ENCODE measurements at places on chromosomes 16 and 17.

- DNase-seq: no peak
Observed at GRCh38 chr16:86626966-86627365, 48.6 kb downstream of the FOXL1 start.

- DNase-seq: no peak
Observed at GRCh38 chr16:66367968-66368891, 1.7 kb downstream of the CDH5 start.

GRCh38 chr17:50277357-50277754 is 3.1 kb downstream of the TMEM92 start:
- no peak for DNase-seq

GRCh38 chr17:79393358-79394052 is 217.3 kb downstream of the RBFOX3 start:
- DNase-seq: peak; percentile 32

- DNase-seq: no peak
Observed at GRCh38 chr16:30485818-30486436, 13.4 kb downstream of the ITGAL start.

- DNase-seq: no peak
Observed at GRCh38 chr17:50501054-50501453, 7.2 kb upstream of the MYCBPAP start.

DNA sequence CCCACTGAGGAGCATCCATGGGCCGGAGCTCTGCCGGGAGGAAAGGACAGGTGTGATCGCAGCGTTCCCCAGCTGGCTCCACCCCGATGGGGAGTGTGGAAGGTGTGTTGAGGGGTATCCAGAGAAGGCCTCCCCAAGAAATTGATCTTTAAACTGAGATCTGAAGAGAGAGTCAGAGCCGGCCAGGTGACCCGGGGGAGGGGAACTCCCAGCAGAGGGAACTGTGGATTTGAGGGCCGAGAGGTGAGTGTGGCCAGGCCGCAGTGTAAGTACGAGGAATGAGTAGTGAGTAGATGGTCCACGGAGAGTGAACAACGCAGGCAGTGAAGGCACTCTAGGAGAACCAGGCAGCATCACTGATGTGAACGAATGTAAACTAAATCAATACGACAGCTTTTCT is 80.2 kb downstream of the RPTOR start:
- DNase-seq: no peak

- no peak for DNase-seq
Observed at GRCh38 chr16:88019821-88020515, 68.7 kb downstream of the BANP start.

Data from stimulated activated CD8-positive, alpha-beta memory T cell treated with anti-CD3 and anti-CD28 coated beads, Interleukin-7, amount 100 ng/mL, for 4 hours (primary cell).